ENCODE measurements at places on chromosomes 5 and 9.

GRCh38 chr5:107772418-107773310 is 101.9 kb upstream of the EFNA5 start:
- no peak for DNase-seq
- H3K27ac ChIP-seq: no peak overlapping the region
- no peaks in the 10 kb centered on the region for H3K4me1 ChIP-seq
- no peaks in the 10 kb centered on the region for H3K36me3 ChIP-seq
- H3K27me3 ChIP-seq: no peaks in the 10 kb centered on the region

DNA sequence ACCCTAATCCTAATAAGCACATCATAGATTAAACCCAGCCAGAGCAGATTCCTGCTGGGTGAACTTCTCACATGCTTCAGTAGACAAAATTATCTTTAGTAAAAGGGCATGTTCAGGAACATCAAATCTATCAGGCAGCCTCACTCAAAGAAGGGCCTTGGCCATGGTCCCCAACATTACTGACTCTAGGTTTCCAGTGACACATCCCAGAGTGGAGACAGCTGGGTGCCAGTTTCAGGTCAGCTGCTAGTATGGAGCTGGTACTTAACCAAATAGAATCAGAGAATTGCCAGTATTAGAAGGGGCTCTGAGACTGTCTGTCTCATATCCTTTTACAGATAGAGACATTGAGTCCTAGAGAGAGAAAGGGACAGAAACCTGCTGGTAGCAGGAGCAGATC is 44.1 kb upstream of the GALNT10 start:
- peaks cover 38% of the 10 kb centered on the region for H3K27me3 ChIP-seq
- no peak overlapping the region for H3K27ac ChIP-seq
- H3K4me3 ChIP-seq: no peak overlapping the region
- no peaks in the 10 kb centered on the region for H3K36me3 ChIP-seq
- DNase-seq: no peak

DNA sequence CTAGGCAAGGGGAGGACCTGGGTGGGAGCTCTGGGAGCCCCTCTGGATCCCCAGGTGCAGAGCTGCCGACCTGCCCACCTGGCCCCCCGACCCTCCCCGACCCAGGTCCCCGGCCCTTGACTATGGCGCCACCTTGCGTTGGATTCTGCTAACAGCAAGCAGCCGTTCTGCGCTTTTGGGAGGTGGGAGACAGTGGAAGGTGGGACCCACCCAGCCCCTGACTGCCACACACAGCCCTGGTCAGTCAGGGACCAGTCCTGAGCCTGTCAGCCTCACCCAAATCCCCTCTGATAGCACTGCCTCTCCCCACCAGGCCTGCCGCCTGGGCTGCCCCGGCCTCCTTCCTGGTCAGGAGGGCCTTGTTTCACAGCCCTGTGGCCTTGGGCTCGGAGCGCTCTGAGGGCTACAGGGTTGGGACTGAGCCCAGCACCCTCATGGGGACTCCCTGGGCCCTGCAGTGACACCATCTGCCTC is 77.9 kb downstream of the HMCN2 start:
- H3K36me3 ChIP-seq: no peaks in the 10 kb centered on the region
- H3K27ac ChIP-seq: no peak overlapping the region
- H3K4me1 ChIP-seq: no peaks in the 10 kb centered on the region
- H3K4me3 ChIP-seq: no peak overlapping the region
- H3K27me3 ChIP-seq: no peaks in the 10 kb centered on the region

GRCh38 chr9:15249042-15249818 is 57.8 kb downstream of the TTC39B start:
- no peaks in the 10 kb centered on the region for H3K36me3 ChIP-seq
- no peaks in the 10 kb centered on the region for H3K4me1 ChIP-seq
- no peak for DNase-seq
- no peaks in the 10 kb centered on the region for H3K27me3 ChIP-seq
